ENCODE measurements at places on chromosomes 12 and 14.

GRCh38 chr12:16224196-16224595 lies 53.3 kb downstream of the SLC15A5 start:
- no peak for DNase-seq

DNA sequence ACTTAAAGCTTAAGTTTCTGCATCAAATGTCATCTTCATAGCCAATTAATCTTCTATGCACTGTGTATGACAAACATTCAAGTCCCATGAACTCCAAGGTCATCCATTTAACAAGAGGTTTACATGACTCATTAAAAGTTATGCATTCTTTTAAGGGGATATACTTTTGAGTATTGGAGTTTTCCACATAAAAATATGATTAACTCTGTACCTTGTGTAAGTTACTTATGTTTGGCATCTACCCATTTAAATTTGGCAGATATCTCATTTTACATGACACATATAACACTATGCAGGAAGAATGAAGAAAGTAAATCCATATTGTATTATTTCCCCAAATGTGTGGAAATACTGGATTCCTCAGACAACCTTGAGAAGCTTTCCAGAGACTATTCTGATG lies 240.2 kb downstream of the PAX9 start:
- DNase-seq: no peak

GRCh38 chr14:22071006-22071405 lies 397.4 kb upstream of the OR4E1 start:
- DNase-seq: peak; percentile 59

- DNase-seq: no peak
These were observed 69.8 kb downstream of the NCOR2 start for GRCh38 chr12:124497658-124498057.

GRCh38 chr12:126493366-126494108 lies 1428.3 kb downstream of the AACS start:
- no peak for DNase-seq

DNA sequence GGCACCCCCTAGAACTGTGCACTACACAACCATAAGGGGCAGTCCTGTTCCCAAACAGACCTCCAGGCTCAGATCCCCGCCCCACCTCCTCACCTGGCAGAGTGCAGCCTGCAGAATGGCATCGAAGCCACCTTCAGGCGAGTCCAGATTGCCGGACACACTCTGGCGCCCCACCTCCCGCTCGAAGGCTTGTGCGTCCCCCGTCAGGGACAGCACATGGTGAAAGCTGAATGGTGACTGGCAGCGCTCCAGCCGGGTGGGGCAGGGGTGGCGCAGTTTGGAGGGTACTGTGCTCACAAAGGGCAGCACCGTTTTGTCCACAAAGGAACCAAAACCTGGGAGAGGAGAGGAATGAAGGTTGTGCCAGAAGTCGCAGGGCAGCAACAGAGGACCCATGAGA lies 10.6 kb downstream of the ITGB7 start:
- no peak for DNase-seq

GRCh38 chr14:69040353-69040752 lies 61.3 kb upstream of the ACTN1 start:
- no peak for DNase-seq

DNA sequence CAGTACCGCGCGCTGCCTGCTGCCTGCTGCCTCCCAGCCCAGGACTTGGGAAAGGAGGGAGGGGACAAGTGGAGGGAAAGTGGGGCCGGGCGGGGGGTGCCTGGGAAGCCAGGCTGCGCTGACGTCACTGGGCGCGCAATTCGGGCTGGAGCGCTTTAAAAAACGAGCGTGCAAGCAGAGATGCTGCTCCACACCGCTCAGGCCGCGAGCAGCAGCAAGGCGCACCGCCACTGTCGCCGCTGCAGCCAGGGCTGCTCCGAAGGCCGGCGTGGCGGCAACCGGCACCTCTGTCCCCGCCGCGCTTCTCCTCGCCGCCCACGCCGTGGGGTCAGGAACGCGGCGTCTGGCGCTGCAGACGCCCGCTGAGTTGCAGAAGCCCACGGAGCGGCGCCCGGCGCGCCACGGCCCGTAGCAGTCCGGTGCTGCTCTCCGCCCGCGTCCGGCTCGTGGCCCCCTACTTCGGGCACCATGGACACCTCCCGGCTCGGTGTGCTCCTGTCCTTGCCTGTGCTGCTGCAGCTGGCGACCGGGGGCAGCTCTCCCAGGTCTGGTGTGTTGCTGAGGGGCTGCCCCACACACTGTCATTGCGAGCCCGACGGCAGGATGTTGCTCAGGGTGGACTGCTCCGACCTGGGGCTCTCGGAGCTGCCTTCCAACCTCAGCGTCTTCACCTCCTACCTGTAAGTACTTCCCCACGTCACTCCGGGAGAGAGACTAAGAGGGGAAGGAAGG lies at the start of gene LGR5:
TSS of gene LGR5 (plus strand) at position 186 of the 732 bp plus-strand sequence. CDS start at position 469, 283 bp downstream.
- no peak for DNase-seq

DNA sequence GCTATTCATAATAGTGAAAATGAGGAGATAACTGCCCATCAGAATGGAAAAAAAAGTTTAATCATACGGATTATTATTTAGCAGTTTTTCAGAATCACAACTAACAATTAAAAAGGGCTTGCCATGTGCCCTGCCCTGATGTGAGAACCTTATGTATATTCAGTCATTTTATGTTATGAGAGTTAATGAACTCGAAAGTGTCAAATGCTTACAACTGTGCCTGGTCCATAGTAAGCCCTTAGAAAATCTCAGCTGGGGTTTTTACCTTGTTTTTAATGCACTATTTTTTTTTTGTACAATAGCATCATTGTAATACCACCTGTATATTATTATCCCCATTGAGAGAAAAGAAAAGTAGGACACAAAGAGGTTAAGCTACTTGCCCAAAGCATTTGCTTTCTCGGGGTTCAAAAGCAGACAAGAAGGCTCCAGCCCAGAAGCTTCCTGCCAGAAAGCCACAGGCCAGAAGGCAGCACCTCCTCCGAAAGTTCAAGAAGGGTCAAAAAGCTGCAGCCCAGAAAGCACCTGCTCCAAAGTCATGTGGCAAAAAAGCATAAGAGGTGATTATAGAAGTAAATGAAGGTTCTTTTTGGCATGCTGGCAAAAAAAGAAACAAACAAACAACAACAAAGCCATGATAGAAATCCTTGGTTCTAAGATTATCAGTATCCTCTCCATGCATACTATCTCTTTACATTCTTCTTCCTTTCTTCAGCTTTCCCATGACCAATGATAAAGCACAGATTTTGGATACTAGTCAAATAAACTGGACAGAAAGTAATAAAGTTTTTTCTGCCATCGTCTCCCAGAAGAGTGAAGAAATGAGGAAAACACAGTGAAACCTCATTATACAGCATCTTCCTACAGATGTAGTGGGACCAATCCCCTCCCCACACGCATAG lies 59.1 kb upstream of the NAP1L1 start:
- DNase-seq: peak; percentile 40

GRCh38 chr14:104295681-104296387 lies 157.4 kb downstream of the KIF26A start:
- DNase-seq: no peak

GRCh38 chr14:106248321-106249192 lies 722.2 kb downstream of the TMEM121 start:
- no peak for DNase-seq

GRCh38 chr12:108099073-108099472 lies 30.0 kb upstream of the WSCD2 start:
- peak; percentile 35 for DNase-seq

- no peak for DNase-seq
These were observed 192.7 kb downstream of the BTG1 start for GRCh38 chr12:91952916-91953315.

All from CD4-positive, alpha-beta T cell treated with Interleukin-10 for 1 hour (primary cell).